ENCODE measurements at places on chromosomes 6 and 20. TPM values are rescaled to one million over a fixed set of nuclear protein-coding genes. Genes with fewer than 3 reads are reported as not detected.

Gene C20orf204
- 0.76 TPM for total RNA-seq

Gene IL17F
- not detected for total RNA-seq

Gene NTSR1
- 0.03 TPM for total RNA-seq

Gene TREM1
- 1.5 TPM for total RNA-seq

Gene PSORS1C1
- 3.6 TPM for total RNA-seq

Gene SLC26A8
- total RNA-seq: 0.07 TPM

Gene HCRTR2
- total RNA-seq: not detected

Gene FUCA2
- total RNA-seq: 43.0 TPM

Gene SRF
- total RNA-seq: 19.1 TPM

Gene ANKEF1
- total RNA-seq: 2.5 TPM

Gene ZHX3
- total RNA-seq: 29.0 TPM

Gene CLVS2
- total RNA-seq: not detected

Gene C4B
- total RNA-seq: 12.6 TPM

Gene PI3
- total RNA-seq: not detected

Gene C20orf144
- total RNA-seq: not detected

All from smooth muscle cell of the pulmonary artery (primary cell).